ENCODE measurements at places on chromosomes 1 and 21.

GRCh38 chr1:92538048-92538412 is 51.3 kb upstream of the GFI1 start:
- no peak for DNase-seq

DNA sequence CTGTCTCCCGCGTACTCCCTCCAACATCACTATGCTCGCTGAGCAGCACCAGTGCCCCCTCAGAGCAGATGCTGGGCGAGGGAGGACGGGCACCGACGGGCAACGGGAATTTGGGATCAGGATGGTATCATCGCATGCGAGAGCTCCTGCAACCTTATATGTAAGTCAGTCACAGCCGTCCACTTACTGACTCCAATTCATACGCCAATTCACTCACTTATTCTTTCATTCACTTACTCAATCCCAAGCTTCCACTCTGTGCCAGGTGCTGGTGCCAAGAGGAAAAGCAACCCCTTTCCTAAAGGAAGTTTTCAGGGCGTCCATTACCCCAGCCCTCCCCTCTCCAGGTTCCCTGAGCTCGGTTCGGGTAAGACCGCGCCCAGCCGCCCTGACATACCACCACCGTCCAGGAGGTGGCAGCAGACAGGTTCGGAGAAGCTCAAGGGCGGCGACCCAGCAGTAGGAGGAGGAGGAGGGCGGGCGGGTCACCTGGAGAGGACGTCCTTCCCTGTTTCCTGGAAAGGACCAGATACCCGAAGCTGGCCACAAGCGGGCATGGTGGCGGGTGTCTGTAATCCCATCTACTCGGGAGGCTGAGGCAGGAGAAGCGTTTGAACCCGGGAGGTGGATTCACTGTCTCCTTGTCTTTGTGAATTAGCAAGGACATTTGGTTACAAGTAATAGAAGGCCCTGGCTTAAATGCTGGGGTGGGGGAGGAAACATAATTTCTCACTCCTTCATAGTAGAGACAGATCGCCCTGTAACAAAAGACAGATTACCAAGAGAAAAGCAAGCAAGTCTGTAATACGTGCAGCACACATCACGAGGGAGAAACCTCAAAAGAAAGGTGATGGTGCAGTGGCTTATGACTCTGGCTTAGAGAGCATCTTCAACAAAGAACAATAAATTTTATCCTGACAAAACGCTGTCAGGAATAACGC is 7.6 kb upstream of the IL22RA1 start:
- DNase-seq: peak; percentile 88

DNA sequence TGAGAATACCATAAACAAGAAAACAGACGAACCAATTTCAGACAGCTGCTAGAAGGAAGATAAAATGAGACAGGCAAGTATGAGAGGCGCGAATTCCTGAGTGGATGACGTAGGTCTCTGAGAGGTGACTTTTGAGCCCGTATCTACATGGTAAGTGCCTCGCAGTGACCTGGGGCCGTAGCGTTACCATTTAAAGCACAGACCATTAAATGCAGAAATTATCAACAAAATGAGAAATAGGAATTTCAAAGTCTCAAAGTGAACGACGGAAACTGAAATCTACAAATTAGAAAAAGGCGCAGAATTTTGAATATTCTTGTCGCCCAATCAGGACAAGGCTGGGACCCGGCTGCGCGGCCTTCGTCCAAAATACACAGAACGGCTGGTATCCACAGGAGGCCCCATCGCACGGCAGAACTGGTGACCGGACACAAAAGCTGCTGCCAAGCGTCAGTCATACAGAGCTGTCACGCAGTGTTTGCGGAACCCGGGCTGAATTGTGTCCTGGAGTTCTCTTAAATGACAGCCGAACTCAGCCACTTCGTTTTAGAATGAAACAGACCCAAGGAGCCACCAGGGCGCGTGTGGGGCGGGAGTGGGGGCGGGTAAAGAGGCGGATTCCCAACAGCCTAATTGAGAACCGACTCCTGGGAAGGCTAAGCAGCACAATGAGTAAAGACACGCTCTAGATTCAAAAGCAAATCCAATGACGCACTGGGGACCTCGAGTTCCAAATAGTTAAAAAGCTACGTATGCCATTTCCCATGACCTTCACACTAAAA is 13.8 kb upstream of the BOLA1 start:
- DNase-seq: peak; percentile 87

GRCh38 chr1:62358665-62359373 is 39.6 kb upstream of the KANK4 start:
- DNase-seq: no peak

DNA sequence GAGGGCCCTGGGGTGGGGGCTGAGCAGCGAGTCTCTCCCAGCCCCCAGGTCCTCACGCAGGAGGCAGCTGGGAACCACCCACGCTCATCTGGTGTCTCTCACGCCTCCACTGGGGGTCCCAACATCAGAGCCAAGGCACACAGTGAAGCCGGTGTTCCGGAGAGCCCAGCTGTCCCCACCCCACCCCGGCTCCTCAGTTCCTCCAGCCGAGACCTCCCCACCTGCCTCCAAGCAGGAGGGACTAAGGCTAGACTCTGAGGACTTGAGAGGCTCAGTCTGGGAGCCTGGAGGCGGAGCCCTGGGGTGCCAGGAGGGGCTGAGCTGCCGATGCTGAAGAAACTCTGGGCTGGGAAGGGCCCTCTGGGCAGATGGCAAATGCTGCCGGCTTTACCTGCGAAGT is 1.6 kb upstream of the HPCA start:
- no peak for DNase-seq

DNA sequence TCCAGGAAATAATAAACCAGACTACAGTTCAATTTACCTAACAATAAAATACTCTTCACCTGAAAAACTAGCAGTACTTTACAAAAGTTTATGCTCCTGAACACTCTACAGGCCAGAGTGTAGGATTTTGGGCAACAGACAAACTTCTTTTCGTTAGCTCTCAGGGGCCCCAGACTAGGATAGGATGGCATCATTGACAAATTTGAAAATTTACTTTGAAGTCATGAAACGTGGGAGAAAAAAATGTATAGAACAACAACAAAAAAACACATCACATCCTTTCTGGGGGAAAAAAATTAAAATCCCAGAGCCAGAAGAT is 1.2 kb downstream of the PTP4A2 start:
- DNase-seq: no peak
